Dermis lymphatic vessel endothelial cell (primary cell): ENCODE measurements at places on chromosomes 1 and 21. TPM values are rescaled to one million over a fixed set of nuclear protein-coding genes. Genes with fewer than 3 reads are reported as not detected.

Gene RHEX
- total RNA-seq, result not detected in 2 replicates

Gene ZP4
- not detected in 2 replicates for total RNA-seq

Gene RPL11
- total RNA-seq, result 1,631 and 1,774 TPM in 2 replicates

Gene SLC9C2
- total RNA-seq, result not detected in 2 replicates

Gene DOCK7
- total RNA-seq, result 26.5 and 37.6 TPM in 2 replicates

Gene OR2T2
- total RNA-seq, result not detected in 2 replicates

Gene CA14
- total RNA-seq, result not detected in 2 replicates

Gene SGIP1
- 25.2 and 36.2 TPM in 2 replicates for total RNA-seq

Gene SH2D1B
- not detected in 2 replicates for total RNA-seq

Gene SEMA6C
- total RNA-seq, result 2.2 and 4.2 TPM in 2 replicates

Gene OR6N2
- not detected in 2 replicates for total RNA-seq

Gene CACNA1E
- total RNA-seq, result 0.17 TPM in 1 of 2 replicates, not detected in the other

Gene WDR64
- total RNA-seq, result under 0.01 TPM in 1 of 2 replicates, not detected in the other

Gene C1QA
- total RNA-seq, result not detected in 2 replicates

Gene AGBL4
- 0.09 and 0.43 TPM in 2 replicates for total RNA-seq

Gene KLF17
- not detected in 2 replicates for total RNA-seq

Gene BSND
- not detected in 2 replicates for total RNA-seq

Gene FAM131C
- total RNA-seq, result 0.11 TPM in 1 of 2 replicates, not detected in the other

Gene PAQR6
- total RNA-seq, result 0.33 and 0.52 TPM in 2 replicates

Gene TMEM82
- total RNA-seq, result not detected in 2 replicates

Gene ARMH1
- not detected in 2 replicates for total RNA-seq

Gene LCE1A
- not detected in 2 replicates for total RNA-seq

Gene POU3F1
- under 0.01 TPM in 1 of 2 replicates, not detected in the other for total RNA-seq

Gene IFNLR1
- not detected in 2 replicates for total RNA-seq

Gene MAB21L3
- total RNA-seq, result not detected in 2 replicates

Gene SLC30A10
- total RNA-seq, result not detected in 2 replicates

Gene CNKSR1
- total RNA-seq, result not detected in 2 replicates
